T-cell (primary cell): ENCODE measurements at places on chromosomes 2 and 18. TPM values are rescaled to one million over a fixed set of nuclear protein-coding genes. Genes with fewer than 3 reads are reported as not detected.

GRCh38 chr2:129293326-129293725, 686.1 kb upstream of the RAB6C start:
- no peaks in the 10 kb centered on the region for H3K4me1 ChIP-seq
- no peaks in the 10 kb centered on the region for H3K27me3 ChIP-seq

GRCh38 chr2:74915743-74916142, 42.7 kb upstream of the POLE4 start:
- peaks cover 8% of the 10 kb centered on the region for H3K4me1 ChIP-seq
- no peaks in the 10 kb centered on the region for H3K36me3 ChIP-seq
- H3K27me3 ChIP-seq, result peaks cover 32% of the 10 kb centered on the region
- no peak overlapping the region for H3K27ac ChIP-seq
- DNase-seq, result no peak

Gene RNASEH1
- total RNA-seq, result 24.1 TPM

Gene SERPINB5
- total RNA-seq, result not detected

Gene QPCT
- 1.5 TPM for total RNA-seq

Gene RFX8
- 0.23 TPM for total RNA-seq
